NCI-H524 (cell line): ENCODE measurements at places on chromosomes 16 and 17.

DNA sequence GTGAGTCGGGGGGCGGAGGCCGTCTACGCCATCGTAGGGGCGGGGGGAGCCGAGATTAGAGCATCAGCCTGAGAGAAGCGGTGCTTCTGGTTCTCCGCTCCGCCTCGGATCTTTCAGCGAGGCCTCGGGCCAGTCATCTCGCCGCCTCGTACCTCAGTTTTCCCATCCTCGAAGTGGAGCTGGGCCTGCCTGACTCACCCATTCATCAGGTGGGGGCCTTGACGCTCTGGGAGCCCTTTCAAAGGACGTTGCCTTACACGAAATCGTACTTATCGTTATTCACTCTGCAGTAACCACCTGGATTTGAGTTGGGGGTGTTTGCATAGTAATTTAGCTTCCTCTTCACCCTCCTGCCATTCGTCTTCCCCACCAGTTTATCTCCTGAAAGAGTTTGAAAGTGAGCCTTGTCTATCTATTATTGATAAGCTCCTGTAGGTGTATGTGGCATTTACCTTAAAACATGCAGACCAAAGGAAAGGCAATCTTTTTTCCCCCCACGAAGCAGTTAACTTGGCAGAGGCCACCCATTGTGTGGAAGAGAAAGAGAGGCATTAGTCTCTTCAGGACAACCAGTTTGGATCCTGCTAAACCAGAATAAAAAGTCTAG lies 674 bp downstream of the TAF15 start:
- no peak for DNase-seq

DNA sequence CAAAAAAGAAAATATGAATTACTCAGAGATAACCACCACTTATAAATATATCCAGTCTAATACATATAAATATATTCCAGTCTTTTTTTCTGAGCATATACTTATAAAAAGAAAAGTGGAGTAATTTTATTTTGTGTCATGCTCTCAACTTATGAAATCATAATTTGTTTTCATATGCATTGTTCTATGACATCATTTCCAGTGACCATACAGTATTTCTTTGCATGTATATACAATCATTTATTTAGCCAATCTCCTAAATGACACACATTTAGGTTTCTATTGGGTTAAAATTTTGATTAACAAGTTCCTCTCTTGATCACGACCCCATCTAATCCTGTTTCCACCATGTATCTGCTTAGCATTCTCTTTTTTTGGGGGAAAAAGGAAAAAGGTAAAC lies 16.4 kb upstream of the NDEL1 start:
- no peak for DNase-seq

DNA sequence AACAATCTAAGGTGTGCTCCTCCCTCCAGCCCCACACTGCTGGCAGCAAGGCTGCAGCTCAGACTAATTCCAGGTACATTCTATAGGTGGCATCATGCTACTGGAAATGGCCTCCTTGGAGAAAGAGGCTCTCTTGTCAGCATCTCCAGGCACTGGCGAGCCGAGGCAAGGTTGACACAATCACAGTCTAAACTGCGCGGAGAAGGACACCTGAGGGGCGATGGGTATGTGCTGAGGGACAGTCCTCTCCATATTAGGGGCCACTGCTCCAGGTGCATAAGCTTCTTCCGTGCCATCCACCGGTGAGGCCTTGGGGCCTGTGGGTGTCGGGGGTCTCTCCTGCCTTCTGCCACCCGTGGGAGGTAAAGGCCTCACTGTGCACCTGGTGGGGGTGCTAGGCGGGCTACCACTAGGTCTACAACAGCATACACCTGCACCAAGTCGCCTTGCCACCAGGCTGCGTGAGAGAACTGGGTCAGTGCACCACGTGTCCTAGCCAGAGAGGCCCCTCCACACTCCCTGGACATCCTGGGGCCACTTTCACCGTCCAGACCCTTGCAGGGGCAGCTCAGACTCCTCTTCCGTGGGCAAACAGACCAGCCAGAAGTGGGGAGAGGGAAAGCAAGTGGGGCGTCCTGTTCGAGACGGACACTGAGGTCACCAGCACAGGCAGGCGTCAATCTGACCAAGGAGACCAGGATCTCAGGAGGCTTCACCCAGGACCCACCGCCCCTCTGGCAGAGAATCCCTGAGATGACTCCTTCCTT lies 12.1 kb upstream of the CBX8 start:
- peak; percentile 74 for DNase-seq

- peak; percentile 11 for DNase-seq
These were observed 83.5 kb upstream of the PLCG2 start for GRCh38 chr16:81695321-81696165.

- no peak for DNase-seq
These were observed 201.2 kb downstream of the HS3ST3A1 start for GRCh38 chr17:13400491-13400890.

GRCh38 chr16:83348991-83349390 lies 458.8 kb upstream of the HSBP1 start:
- no peak for DNase-seq

DNA sequence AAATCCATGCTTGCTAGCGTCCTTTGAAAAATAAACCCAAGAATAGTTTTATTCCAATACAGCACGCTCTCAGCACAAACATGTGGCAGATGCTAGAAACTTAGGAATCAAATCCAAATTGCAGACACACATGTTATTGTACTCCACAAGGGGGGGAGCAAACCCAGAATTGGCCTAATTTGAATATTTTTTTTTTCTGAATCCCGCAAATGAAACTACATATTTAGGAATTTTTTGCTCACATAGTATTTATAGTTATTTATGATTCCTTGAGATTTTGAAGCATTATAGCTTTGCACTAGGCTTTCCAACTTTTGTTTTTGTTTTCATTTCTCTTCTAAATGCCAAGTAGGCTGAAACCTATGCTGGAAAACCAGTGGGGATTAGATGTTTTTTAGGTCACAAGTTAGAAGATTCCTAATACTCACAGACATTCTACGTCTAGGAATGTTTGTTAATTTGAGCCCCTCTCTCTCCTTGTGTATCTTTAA lies 59.3 kb upstream of the CDH11 start:
- DNase-seq: peak; percentile 16

DNA sequence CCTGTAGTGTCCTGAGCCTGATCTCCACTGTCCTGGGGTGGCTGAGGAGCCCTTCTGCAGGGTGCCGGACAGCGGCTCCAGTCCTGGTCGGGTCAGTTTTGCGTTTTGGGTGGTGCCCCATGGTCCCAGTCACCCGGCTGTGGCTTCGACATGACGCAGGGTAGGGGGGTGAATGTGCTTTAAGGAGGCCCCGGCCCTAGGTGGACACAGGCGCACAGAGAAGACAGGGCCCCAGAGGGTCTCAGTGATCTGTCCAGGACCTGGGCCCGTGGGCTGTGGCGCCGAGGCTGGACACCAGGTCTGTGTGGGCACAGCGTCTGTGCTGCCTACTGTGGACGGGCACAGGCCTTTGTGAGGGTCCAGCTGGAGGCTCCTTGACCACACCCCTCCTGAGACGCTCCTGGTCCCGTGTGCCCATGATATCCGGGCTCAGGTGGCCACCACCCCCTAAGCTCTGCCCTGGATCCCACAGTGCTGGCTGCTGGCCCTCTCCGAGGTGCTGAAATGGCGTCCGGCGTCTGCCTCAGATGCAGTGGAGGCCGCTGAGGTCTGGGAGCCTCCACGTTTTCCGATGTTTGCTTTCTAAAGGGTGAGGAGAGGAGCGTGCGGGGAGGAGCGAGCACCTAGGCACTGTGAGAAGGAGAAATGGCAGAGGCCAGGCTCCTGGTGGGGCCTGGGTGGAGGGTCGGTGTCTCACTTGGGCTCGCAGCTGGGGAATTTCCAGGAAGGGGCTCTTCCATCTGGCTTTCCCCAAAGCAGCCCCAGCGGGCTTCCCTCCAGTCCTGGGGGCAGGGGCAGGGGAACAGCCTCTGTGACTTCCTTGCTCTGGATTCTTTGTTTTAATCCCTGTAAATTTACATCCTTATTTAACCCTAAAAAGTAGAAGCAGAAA lies 56.1 kb upstream of the ACSF3 start:
- peak; percentile 59 for DNase-seq

GRCh38 chr16:56606071-56606475 lies 2.3 kb upstream of the MT2A start:
- no peak for DNase-seq

- DNase-seq: no peak
These were observed 32.6 kb downstream of the IGF2BP1 start for GRCh38 chr17:49029801-49030200.

DNA sequence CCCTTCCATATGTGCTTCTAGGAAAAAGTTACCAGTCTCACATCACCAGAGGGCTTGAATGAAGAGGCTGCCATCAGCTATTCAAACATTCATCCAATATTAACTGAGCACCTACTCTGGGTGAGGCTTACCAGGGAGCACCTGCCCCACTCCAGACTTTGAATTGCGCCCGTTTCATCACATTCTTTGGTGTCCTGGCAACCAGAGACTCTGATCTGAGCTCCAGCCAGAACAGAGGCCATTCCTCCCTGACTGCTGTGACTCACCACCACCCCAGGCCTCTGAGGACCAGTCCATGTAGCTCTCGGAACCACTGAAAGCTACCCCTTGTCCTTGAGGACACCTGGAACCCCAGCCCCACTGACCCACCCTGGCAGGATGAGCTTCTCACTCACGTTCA lies at the start of gene C16orf96:
Gene C16orf96 (plus strand): TSS at position 229 of the 400 bp plus-strand sequence. CDS start 150 bp downstream, at position 379.
- no peak for DNase-seq
